Stimulated activated CD4-positive, alpha-beta T cell treated with anti-CD3 and anti-CD28 coated beads, TNF-alpha, amount 100 ng/mL, for 4 hours (primary cell): ENCODE measurements at places on chromosomes 13 and 19.

DNA sequence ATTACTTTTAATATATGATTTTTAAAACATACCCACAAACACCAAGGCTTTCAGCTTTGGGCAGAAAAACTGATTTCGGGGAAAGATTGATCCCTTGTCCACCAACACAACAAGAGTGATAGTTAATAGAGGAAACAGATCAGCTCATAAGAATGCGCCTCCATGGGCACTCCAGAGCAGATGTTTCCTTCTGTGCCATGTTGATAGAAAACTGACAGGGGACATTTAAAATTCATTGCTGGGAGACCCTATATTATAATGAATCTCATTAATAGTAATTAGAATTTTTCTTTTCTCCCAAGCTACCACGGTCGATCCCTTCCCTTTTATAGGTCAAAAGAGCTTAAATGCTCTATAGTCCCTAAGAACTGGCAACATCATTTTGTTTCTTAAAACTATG is 431.2 kb downstream of the IRS2 start:
- DNase-seq: no peak

GRCh38 chr19:11115895-11116446 is 26.7 kb downstream of the LDLR start:
- no peak for DNase-seq

- no peak for DNase-seq
Observed at GRCh38 chr13:110337247-110337646, 30.2 kb downstream of the COL4A2 start.

DNA sequence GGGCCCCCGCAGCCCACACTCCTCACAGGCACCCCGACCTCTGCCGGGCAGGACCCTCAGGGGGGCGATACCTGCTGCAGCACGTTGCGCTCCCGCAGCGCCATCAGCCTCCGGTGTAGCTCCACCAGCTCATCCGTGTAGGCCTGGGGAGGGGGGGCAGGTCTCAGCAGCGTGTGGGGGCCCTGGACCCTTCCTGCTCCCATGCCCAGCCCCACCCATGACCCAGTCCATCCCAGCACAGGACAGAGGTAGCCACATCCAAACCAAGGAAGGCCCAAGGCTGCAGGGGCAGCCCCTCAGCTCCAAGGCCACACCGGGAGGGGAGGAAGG is 66.5 kb downstream of the MLLT1 start:
- DNase-seq: no peak

DNA sequence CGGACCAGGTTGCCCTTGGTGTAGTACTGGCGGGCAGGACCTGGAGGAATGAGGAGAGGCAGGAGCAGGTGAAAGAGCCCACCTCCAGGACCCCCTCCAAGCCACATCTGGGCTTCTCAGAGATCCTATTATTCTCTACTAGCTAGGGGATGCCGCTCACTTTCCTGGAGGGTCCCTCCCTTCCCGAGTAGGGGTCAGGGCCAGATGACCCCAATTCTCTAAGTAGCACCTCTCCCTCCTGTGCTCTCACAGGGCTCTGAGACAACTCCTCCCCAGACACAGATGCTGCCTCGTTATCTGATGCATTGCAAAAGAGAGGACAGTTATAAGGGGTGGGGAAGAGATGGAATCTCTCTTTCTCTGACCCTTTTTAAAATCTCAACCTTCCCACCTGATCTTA is 22.9 kb downstream of the GP6 start:
- DNase-seq: no peak
